ENCODE measurements at places on chromosomes 2 and 18.

DNA sequence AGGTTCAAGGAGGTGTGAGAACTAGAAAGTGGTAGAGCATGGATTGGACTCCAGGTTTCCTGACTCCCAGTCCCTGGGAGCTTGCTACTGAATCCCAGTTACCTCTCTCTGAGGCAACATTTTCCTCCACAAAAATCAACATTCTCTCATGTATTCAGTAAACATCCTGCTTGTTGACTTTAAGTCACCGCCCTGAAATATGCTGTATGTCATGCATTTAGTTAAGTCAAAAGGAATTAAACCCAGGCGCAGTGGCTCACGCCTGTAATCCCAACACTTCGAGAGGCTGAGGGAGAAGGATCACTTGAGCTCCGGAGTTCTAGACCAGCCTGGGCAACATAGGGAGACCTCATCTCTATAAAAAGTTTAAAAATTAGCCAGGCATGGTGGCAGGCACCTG, 3.8 kb downstream of the MATN3 start:
- no peak for DNase-seq

GRCh38 chr18:30987467-30988241, 54.9 kb downstream of the DSC3 start:
- no peak for DNase-seq

DNA sequence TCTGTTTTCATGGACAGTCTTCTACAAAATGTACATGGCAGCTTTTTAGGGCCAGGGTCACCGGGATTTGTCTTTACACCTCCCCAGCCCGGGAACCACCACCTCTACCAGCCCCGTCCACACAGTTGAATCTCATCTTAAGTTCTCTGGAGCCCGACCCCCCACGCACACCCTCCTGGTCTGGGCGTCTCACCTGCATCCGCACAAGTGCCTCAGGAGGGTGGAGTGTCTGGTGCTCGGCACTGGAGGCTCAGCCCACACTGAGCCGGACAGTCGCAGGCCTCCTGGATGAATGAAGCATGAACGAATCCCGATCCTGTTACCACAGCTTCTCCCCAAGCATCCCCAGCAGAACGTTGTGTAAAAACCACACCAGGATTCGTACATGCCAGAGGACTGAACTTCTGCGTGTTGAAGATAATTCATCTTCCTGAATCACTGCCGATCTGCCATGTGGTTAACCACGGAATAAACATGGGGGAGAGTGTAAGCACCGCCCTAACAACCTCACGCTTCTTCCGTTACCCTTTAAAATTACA, 162.0 kb downstream of the RTP5 start:
- no peak for DNase-seq

DNA sequence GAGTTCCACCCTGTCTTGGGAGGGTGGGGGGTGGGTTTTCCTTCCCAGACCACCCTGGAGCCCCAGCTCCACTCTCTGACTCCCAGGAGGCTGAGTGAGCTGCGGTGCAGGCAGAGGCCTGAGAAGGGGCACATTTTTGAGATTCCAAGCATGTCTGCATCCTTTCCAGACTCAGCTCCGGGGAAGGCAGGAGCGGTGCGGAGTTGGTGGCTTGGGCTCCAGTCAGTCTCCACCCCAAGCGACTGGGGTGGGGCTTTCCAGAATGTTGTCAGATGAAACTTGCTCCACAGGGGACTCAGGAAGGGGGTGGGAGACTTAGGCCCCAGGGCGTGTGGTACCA, 44.2 kb upstream of the HS6ST1 start:
- peak; percentile 61 for DNase-seq

- no peak for DNase-seq
Observed at GRCh38 chr2:197254776-197255530, 55.6 kb downstream of the ANKRD44 start.

- no peak for DNase-seq
Observed at GRCh38 chr2:166758956-166759355, 129.3 kb upstream of the XIRP2 start.

GRCh38 chr2:128640845-128641360, 322.2 kb upstream of the HS6ST1 start:
- no peak for DNase-seq

DNA sequence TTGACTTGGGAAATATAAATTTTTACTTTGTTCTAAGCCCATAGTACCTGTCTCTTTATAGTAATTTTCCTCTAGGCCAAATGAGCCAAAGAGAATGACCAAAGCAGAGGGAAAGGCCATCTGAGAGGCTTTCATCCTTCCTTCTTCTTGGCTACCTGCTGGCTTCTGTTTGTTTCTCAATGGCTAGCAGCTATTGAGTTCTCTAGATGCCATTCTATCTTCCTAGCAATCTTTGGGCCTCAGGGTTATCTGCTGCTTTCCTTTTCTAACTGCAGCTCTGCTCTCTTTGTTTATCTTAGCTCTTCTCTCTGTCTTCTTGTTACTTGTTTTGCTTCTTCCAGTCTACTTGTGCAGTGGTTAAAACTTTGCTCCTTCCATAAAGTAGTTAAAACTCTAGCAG, 601.1 kb upstream of the NRXN1 start:
- DNase-seq, result no peak

GRCh38 chr2:215966274-215966673, 47.1 kb downstream of the MREG start:
- no peak for DNase-seq

- DNase-seq, result no peak
Observed at GRCh38 chr2:204228169-204228886, 291.8 kb downstream of the ICOS start.

- no peak for DNase-seq
Observed at GRCh38 chr2:174764280-174765255, at the start of gene CHRNA1. Gene CHRNA1, minus strand, starts transcription at chr2:174764472. Its CDS starts 78 bp downstream, at chr2:174764394.

DNA sequence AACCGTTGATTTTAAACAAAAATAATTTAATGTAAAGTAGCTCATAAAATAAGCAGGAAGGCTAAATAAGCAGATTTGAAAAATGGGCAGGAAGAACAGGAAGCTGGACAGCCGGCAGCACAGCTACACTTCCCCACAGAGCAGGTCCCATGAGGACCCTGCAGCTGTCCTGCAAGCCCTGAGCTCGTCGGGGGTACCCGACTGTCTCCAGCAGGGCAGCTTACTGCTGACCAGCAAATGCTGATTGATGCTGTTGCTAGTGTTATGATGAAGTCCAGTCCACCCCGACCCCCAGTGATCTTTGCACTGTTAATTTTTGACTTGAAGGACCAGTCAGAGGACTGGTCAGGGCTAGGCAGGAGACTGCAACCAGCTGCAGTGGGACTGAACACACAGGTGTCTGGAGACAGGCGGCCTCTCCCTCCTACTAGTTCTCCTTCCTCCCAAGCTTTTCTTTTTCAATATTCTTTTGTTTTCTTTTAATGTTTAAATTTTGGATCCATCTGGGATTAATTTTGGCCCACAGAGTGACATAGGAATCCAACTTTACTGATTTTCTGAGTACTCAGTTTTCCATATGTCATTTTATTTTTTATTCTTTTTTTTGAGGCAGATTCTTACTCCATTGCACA, 27.7 kb downstream of the POLE4 start:
- no peak for DNase-seq

- DNase-seq, result no peak
Observed at GRCh38 chr2:31940920-31941319, 69.9 kb downstream of the MEMO1 start.

- peak; percentile 50 for DNase-seq
Observed at GRCh38 chr2:176111309-176111663, 4.2 kb downstream of the HOXD11 start.

DNA sequence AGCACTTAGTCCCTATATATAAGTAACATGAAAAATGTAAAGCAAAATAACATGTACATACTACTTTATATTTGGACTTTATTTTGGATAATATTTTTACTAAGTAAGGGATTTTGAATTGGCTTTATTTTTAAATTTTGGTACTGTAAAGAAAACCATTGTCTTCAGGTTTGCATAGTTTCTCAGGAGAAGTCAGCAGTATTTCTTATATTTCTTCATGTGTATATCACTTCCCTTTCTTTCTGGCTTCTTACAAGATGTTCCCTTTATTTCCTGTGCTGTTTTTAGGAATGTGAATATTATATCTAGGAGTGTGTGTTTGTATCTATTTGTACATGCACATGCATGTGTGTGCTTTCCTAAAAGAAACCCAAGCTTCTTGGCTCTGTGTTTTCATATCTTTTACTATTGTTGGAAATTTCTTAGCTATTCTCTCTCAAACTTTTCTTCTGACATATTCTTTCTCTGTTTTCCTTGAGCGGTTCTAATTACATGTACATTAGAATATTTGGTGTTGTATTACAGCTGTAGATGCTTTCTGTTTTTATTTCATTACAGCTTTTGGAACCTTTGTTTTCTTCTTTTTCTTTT, 1549.7 kb upstream of the ACVR2A start:
- no peak for DNase-seq

GRCh38 chr2:96521219-96521618, 15.3 kb upstream of the ARID5A start:
- no peak for DNase-seq
